Amniotic stem cell (primary cell): ENCODE measurements at places on chromosomes 1 and 21.

DNA sequence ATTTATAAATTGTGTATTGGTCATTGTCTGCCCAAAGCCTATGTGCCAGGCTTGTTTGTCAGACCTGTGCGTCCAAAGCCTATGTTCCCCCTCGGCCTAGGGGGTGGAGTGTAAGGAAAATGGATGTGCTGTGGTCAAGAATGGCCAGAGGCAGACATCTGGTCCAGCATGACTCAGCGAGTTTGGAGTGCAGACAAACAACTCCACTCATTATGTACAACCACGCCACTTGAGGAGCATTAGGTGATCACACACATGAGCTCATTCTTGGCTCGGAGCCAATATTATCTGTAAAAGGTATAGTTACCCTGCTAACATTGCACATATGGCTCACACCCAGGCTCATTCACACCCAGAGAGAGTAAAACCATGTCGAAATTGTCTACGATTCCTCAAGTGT, 1047.6 kb upstream of the ADGRL4 start:
- DNase-seq, result no peak

GRCh38 chr1:230099465-230099864, 32.4 kb downstream of the GALNT2 start:
- no peak for DNase-seq

GRCh38 chr1:26910343-26911160, 3.2 kb downstream of the NR0B2 start:
- DNase-seq, result no peak

GRCh38 chr1:106620521-106620954, 435.9 kb upstream of the PRMT6 start:
- peak; percentile 36 for DNase-seq

- DNase-seq, result no peak
Observed at GRCh38 chr21:29523646-29524045, 224.9 kb downstream of the BACH1 start.

- DNase-seq, result no peak
Observed at GRCh38 chr1:61055110-61055614, 27.2 kb upstream of the NFIA start.

DNA sequence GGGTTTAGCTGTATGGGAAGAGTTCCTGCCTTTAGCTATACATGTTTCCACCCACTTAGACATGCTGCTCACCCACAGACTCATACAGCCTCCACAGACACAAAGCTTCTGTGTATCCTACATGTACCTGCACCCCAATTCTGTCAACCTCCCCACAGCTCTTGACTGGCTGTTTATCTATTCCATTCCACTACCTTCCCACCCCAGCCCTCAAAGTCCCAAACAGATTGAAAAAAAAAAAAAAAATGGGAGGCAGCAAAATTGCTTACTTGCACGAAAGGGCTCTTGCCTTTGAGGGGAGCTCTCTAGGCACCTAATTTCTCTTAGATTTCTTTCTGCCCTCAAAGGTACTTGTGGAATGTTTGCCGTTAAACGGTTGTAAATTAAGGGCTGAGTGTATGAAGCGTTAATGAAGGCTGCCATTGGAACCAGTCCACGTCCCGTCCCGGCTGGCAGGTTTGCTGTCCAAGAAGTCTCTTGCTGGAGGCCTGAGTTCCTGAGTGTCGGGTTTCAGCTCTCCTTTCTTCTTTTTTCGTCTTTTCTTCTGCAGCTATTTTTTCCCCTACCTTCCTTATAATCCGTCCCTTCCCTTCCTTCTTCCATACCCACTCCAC, 43.6 kb downstream of the PBX1 start:
- DNase-seq, result peak; percentile 19
